WTC11 (cell line): ENCODE measurements at places on chromosomes 2 and 18. TPM values are rescaled to one million over a fixed set of nuclear protein-coding genes. Genes with fewer than 3 reads are reported as not detected.

Gene GRB14
- 14.9 to 17.2 TPM (median 17.2 TPM) in 3 replicates for total RNA-seq

Gene CTIF
- total RNA-seq, result 18.9 to 28.5 TPM (median 20.4 TPM) in 3 replicates

Gene UGT1A5
- not detected in 3 replicates for total RNA-seq

Gene GALR1
- 0.07 to 0.11 TPM (median 0.07 TPM) in 3 replicates for total RNA-seq

Gene GPR75
- 2.2 to 3.1 TPM (median 2.8 TPM) in 3 replicates for total RNA-seq

Gene LRATD1
- 2.3 to 3.0 TPM (median 2.5 TPM) in 3 replicates for total RNA-seq

GRCh38 chr2:155273323-155273722, 574.8 kb downstream of the KCNJ3 start:
- H3K4me1 ChIP-seq, result no peaks in the 10 kb centered on the region
- no peaks in the 10 kb centered on the region; the same call in 1 of the 2 replicates for H3K27me3 ChIP-seq
- no peak overlapping the region for H3K27ac ChIP-seq
- DNase-seq, result no peak
- no peaks in the 10 kb centered on the region for H3K36me3 ChIP-seq

- H3K36me3 ChIP-seq, result no peaks in the 10 kb centered on the region
- H3K27me3 ChIP-seq, result no peaks in the 10 kb centered on the region
- H3K27ac ChIP-seq, result no peak overlapping the region
These were observed 14.4 kb upstream of the MRPL19 start for GRCh38 chr2:75632091-75632701.

GRCh38 chr2:237931205-237931721, 35.6 kb upstream of the UBE2F start:
- H3K4me1 ChIP-seq, result 0 out of 2 replicates have a peak, but pooled peaks cover 3% of the 10 kb centered on the region
- H3K27me3 ChIP-seq, result no peaks in the 10 kb centered on the region; the same call in none of the 2 replicates
- H3K36me3 ChIP-seq, result peaks cover 12% of the 10 kb centered on the region
- H3K4me3 ChIP-seq, result no peak overlapping the region
- DNase-seq, result no peak

DNA sequence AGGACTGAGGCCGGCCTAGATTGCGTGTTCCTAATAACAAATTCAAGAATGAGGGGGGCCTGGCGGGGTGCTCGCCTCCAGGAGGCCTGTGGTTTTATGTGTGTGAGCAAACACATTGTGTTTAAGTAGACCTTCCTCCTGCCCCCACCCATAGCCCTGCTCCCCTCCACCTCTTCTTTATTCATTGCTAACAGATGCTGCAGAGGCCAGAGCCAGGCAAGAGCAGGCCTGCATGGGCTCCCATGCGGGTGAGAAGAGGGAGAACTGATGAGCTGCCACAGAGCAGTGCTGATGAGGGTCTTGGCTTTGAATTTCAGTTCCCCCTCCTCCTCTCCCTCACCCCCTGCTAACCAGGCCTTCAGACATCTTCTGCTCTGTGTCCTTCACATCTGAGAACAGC, 154.6 kb downstream of the OSR1 start:
- no peaks in the 10 kb centered on the region for H3K27me3 ChIP-seq
- H3K4me1 ChIP-seq, result peaks cover 5% of the 10 kb centered on the region; the same call in 1 of the 2 replicates
- H3K36me3 ChIP-seq, result no peaks in the 10 kb centered on the region
- H3K4me3 ChIP-seq, result no peak overlapping the region
- H3K27ac ChIP-seq, result no peak overlapping the region
- no peak for DNase-seq

GRCh38 chr18:13610555-13611141, 115.7 kb downstream of the FAM210A start:
- no peak for DNase-seq
- no peaks in the 10 kb centered on the region for H3K36me3 ChIP-seq
- no peak overlapping the region for H3K27ac ChIP-seq

DNA sequence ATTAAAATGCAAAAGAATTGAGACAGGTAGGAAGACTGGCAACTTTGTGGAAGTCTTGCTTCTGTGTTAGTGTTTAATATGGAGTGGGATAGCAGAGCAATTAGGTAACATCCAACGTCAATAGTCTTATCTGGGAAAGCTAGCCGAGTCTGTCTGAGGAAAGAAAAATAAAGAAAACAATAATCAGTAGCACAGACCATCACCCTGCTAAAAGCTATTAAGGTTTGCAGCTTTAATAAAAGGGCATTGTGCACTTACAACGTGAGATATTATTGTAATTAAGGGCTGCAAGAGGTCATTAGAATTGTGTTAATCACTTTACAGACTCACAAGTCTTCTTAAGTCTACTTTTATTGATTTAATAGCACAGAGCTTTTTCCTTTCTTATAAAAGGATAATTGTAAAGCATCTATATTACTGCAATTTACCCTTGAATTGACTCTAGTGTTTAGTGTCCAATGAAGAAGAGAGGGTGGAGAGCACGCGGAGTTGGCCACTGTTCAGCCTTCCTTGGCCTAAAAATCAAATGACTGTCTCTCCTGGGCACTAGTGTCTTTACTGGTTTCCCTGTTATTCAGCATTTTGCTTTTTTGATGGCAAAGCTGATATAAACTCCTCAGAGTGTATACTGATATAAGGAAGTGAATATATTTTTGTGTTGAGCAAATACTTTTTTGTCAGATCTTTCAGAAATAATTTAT, 2.0 kb downstream of the CDH7 start:
- H3K27ac ChIP-seq, result no peak overlapping the region
- no peak overlapping the region for H3K4me3 ChIP-seq
- peaks cover 49% of the 10 kb centered on the region for H3K27me3 ChIP-seq
- no peaks in the 10 kb centered on the region for H3K36me3 ChIP-seq

GRCh38 chr2:45899926-45900325, 248.5 kb downstream of the PRKCE start:
- no peak overlapping the region for H3K27ac ChIP-seq
- no peak for DNase-seq

DNA sequence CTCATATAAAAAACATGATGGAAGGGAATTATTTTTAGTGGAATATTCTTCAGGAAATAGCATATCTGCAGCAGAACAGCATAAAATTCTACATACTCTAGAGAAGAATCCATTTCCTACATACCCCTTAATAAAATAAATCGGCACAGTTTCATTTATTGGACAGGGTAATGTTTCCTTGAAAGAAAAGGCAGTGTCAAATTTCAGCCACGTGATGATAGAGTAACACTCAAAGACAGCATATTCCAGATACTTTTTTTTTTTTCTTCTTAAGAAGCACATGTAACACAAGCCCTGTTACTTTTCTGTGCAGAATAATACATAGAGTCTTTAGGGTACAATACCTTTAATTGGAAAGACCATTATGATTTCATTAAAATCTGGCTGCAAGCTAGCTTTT, 204.4 kb downstream of the SRBD1 start:
- no peak overlapping the region for H3K27ac ChIP-seq
- no peaks in the 10 kb centered on the region for H3K27me3 ChIP-seq
- H3K4me3 ChIP-seq, result no peak overlapping the region
- DNase-seq, result no peak

DNA sequence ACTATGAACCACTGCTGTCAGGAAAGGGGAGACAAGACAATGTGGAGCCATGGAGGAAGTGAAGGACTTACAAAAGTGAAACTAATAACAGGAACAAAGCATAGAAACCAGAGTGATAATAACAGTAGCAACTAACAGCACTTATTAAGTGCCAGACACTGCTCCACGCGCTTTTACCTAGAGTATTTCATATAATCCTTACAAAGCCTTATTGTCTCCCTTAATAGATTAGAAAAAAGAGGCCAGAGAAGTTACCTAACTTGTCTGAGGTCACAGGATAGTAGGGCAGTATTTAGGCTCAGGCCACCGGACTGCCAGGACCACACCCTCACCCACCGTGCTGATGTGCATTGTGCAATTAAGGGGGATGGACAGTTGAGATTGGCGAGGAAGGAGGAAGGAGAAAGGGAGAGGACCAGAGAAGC, 98.6 kb upstream of the NFU1 start:
- no peak overlapping the region for H3K27ac ChIP-seq
- peaks cover 10% of the 10 kb centered on the region for H3K36me3 ChIP-seq
- no peak for DNase-seq
- no peak overlapping the region for H3K4me3 ChIP-seq

- H3K27ac ChIP-seq, result no peak overlapping the region
- H3K4me1 ChIP-seq, result no peaks in the 10 kb centered on the region
- no peak overlapping the region for H3K4me3 ChIP-seq
- peaks cover 5% of the 10 kb centered on the region; the same call in 1 of the 2 replicates for H3K27me3 ChIP-seq
- peak; percentile 42 for DNase-seq
- no peaks in the 10 kb centered on the region for H3K36me3 ChIP-seq
These were observed 253.4 kb downstream of the CYP26B1 start for GRCh38 chr2:71894261-71894660.

DNA sequence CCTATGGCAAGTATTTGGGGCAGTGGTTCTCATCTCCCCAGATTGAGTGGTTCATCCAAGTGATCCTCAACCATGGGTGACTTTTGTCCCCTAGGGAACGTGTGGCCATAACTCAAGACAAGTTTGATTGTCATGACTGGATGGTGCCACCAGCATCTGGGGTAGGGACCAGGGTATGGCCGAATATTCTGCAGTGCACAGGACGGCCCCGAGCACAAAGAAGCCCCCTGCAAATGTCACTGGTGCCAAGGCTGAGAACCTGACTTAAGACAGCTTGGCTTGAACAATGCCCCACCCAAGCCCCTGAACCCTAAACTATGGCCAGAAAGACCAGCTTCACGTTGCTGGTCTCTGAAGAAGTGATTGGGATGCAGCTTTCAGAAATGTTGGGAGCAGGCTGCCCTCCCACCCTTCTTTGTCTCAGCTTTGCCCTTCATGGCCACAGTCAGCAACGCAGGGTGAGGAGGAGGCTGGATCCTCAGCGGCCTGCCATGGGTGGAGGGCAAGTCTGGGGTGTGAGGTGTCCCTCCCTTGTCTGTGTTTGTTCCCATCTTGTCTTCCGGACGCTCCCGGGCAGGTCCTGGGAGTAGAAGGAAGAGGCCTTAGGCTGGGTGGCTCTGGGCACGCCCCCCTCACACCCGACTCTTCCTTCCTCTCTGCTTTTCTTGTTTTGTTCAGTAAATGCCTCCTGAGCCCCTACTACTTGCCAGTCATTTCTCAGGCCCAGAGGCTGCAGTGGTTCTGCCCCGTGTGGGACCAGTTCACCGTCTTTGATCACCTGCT, 43.4 kb downstream of the GREB1 start:
- H3K4me1 ChIP-seq, result peaks cover 43% of the 10 kb centered on the region
- no peaks in the 10 kb centered on the region for H3K27me3 ChIP-seq
- no peak for DNase-seq
- no peak overlapping the region for H3K4me3 ChIP-seq
- peaks cover 27% of the 10 kb centered on the region for H3K36me3 ChIP-seq

DNA sequence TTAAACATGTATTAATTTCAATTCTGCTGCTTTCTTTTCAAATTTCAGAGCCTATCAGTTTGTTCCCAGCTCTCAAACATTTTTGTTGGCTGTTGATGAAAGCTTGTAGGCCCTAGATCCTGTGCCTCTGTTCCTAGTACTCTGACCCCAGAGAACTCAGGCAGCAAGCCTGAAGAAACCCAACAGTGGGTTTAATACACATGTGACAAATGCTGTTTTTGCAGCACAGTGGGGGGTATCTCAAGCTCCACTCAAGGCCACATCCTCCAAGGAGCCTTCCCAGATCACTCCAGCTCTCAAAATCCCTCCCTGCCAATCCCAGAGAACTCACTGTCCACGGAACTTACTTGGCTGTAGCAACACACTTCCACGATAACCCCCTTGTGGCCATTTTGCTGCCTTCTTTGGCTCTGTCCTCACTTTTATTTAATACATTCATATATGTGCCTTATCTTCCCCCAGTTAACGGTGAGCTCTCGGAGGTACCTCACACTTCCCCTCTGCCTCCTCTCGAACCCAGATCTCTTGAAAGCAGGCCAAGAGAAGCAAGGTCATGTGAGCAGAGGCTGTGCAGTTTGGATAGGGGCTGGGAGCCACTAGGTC, 122.4 kb downstream of the TNS1 start:
- no peak overlapping the region for H3K4me3 ChIP-seq
- H3K4me1 ChIP-seq, result peaks cover 13% of the 10 kb centered on the region
- no peak for DNase-seq

DNA sequence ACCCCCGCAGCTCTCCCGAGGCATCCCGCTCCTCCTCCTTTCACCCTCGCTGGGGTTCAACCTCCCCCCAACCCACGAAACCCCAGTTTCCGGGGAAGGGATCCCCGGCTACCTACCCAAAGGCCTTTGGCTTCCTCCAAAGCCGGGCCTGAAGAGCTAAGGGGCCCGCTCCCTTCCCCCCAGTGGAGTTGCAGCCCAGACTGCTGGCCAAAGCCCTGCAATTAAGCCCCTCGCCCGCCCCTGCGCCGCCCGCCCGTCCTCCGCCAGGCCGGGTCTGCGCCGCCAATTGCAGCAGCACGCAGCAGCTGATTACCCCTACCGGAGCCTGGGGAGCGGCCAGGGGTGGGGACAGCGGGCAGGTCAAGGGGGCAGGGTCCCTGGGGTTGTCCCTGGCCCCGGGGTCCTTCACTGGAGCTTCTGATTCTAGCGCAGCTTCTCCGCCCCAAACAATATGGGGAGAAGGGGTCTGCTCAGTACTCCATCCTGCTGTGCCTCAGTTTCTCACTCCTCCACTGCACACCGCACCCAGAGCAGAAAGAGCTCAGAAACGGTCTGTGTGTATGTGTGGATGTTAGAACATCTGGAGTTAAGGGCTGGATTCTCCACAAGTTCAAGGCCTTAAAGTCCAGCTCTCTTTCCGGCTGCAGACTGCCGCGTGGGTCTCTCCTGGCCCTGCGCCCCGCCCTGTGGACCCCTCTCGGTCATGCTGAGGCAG, 16.9 kb downstream of the WNT10A start:
- no peak overlapping the region for H3K27ac ChIP-seq
- no peaks in the 10 kb centered on the region for H3K36me3 ChIP-seq
- peaks cover 99% of the 10 kb centered on the region for H3K27me3 ChIP-seq
- H3K4me3 ChIP-seq, result no peak overlapping the region; the same call in 1 of the 2 replicates

DNA sequence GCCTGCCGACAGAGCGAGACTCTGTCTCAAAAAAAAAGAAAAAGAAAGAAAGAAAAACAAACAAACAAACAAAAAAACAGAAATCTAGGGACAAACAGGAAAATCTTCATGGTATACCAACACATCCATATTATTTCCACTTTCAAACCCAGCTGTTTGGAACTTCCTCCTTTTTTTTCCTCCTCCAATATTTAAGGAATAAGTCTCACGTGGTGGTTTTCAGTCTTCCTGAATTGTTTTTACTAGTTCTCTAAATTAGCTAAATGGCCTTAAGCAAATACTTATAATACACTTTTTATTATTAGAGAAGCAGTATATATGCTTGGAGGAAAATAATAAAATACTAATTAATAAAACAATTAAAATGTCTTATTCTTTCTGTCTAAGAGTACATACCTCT, 48.7 kb upstream of the GLS start:
- H3K36me3 ChIP-seq, result no peaks in the 10 kb centered on the region
- no peak overlapping the region for H3K4me3 ChIP-seq
- no peak overlapping the region for H3K27ac ChIP-seq
- no peak for DNase-seq

DNA sequence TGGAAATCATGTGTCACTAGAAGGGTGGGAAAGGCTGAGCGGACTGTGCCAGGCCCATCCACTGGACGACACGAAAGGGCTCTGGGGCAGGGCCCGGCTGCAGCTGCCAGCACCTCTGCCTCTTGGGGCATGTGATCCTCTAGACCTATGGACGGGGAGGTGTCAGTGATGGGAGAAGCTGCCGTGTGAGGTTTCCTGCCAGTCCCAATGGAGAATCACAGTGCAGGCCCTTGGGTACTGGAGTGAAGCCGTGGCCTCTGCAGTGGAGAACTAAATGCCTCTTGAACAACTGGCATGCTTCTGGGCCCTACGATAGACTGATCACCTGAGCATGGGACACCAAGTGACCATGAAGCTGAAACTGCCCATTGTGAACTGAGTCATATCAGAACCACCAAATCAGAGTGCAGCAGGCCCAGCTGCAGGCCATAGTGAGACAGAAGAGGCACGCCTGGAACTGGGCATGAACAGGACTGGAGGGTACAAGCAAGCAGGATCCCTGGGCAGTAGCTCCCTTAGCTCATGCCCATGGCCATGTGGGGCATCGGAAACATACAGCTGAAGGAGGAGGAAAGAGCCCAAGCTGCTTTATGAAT, 18.8 kb upstream of the RHOB start:
- no peaks in the 10 kb centered on the region for H3K27me3 ChIP-seq
- H3K4me1 ChIP-seq, result peaks cover 6% of the 10 kb centered on the region
- no peaks in the 10 kb centered on the region for H3K36me3 ChIP-seq
